Osteoblast (primary cell): ENCODE measurements at places on chromosomes 1 and 21.

DNA sequence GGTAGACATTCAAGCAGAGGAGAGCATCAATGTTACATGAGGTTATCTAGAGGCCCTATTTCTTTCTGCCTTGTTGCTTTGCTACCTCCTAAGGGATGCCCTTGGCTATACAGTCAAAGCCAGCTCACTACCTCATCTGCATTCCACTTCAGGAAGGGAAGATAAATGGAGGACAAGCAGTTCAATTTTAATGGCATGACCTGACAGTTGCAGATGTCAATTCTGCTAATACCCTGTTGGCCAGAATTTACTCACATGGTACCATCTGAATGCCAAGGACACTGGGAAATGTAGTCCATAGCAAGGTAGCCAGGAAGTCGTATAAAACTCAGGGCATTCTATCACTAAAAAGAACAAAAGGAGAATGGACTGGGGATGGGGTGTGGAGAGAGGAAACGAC lies 31.5 kb downstream of the PALMD start:
- no peak for DNase-seq

DNA sequence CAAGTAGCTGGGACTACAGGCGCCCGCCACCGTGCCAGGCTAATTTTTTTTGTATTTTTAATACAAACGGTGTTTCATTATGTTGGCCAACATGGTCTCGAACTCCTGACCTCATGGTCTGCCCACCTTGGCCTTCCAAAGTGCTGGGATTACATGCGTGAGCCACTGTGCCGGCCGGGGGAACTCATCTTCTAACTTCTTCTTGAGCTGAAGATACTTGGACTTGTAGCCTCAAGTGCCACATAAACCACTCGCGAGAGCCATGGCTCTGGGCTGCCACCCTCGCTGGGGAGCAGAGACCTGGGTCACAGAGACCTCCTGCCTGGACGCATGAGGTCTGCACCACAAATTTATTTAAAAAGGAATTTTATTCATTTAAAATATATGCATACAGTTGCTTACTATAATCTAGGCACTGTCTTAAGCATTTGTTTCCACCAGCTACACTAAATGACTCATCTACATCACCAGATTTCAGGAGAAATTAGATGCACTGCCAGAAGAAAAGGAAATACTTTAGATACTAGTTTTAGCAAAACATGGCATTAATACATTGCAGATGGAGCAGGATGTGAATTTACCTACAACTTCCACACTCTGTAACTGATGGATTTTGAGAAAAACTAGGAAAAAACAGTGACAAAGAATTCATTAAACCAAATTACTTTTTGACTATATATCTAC lies 29.9 kb upstream of the PUM1 start:
- peak; percentile 78 for DNase-seq

DNA sequence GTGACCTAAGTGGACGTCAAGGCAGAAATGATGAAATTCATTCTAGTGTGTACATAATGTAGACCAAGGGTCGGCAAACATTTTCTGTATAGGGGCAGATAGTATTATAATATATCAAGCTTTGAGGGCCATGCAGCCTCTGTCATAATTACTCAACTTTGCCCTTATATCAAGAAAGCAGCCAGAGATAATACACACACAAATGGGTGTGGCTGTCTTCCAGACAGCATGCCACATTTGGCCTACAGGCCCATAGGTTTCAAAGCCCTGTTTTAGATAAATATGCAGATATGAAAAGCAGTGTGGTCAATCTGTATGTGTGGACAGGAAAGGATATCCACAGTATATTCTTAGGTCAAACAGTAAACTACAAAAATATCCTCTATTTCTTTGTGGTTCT lies 320.1 kb upstream of the FMN2 start:
- DNase-seq = no peak

DNA sequence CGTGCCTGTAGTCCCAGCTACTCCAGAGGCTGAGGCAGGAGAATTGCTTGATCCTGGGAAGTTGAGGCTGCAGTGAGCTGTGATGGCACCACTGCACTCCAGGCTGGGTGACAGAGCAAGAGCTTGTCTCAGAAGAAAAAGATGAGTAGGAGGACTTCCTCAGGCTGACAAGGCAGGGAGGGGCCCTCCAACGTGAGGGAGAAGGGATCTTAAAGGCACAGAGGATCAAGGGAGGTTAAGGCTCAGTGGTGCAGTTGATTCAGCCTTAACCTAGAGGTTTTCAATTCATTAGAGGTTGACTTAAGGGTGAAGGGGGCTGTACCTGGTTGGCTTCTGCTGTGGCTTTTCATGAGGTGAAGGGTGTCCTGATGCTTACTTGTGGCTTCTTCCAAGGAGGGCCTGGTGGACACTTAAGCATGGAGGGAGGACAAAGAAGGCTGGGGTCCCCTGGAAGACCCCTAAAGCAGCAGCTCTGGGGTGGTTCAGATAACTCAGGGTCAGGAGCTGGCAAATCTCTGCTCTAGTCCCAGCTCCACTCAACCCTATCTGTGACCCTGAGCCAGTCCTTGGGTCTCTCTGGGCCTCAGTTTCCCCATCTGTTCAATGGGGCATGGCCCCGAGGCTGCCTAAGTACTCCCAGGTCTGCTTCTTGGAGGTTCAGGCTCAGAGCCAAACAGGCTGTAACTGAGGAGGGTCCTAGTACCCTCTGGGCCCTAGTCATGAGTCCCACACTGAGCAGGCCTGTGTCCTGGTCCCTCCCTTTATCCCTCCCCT lies 6.3 kb downstream of the EXTL1 start:
- peak; percentile 81 for DNase-seq

GRCh38 chr21:46253610-46254124 lies 25.1 kb upstream of the LSS start:
- no peak for DNase-seq

DNA sequence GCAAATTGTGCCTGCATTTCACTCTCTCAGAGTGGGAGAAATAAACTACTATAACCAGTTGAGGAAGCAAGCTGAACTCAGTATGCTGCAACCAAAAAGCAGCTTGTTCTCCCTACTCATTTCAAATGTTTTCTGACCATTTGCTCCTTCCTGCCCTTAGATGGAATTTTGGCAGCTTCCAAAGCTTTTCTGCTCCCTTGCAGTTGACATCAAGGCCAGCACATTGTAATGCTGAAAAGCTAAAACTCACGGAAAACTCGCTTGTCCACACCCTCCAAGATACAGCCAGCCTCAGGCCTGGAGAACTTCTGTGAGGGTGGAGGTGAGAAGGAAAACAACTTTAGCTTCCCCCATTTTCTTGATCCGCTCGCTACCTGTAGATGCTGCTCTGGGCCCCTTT lies 5.0 kb upstream of the CHML start:
- no peak for DNase-seq

- no peak for DNase-seq
These were observed 139.5 kb upstream of the SAMSN1 start for GRCh38 chr21:14685568-14685967.

- DNase-seq = peak; percentile 3
These were observed 31.6 kb downstream of the EEIG2 start for GRCh38 chr1:108591466-108591865.

DNA sequence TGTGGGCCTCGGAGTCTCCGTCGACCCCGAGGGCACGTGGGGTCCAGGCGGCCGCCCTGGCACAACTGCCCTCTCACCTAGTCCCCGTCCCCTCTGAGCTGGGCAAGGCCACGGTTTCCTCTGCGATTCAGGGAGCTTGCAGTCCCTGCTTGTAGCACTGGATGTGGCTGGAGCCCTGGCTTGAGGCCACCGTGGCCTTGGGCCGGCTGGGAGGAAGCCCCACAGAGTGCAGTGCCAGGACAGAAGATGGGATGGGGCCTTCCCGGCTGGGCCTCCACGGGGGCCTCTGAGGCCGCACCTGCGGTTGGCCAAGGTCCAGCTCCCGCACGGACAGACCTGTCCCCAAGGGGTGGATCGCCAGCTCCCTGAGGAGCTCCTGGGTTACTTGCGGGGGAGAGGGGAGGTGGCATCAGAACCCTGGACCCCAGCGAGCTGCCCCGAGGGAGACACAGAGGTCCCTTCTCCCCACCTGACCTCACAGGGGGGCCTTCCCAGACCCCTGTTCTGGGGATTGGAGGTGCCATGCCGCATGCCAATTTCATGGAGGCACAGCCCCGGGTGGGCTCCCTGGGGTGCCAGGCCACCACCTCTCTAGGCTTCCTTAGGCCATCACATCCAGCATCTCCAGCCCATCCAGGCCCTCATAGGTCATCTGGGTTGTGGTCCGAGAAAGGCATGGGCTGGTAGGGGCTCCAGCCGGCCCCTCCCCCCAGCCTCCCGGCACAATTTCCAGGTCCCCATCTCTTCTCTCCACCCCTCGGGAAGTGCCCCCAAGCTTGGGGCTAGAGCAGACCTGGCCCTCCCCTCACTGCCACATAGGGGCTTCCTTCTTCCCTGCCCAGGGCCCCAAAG lies 80.8 kb downstream of the MORN1 start:
- peak; percentile 91 for DNase-seq

DNA sequence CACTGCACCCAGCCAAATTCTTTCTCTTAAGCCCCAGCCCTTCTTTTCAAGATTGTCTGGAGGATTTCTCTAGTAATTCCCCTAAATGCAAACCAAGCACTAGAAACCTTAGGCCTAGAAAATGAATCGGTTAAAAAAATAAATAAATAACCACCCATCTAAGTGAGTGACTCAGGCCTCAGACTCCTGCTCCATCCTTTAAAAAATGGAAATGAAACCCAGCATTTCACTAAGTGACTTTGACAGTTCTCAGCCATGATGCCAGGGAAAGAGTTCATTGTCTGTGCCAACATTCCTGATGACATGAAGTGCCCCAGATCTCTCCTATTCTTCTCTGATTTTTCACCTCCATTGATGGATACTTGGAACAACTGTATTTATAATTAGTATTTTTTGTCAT lies 415.2 kb upstream of the DAB1 start:
- no peak for DNase-seq

GRCh38 chr1:80384959-80385358 lies 1378.4 kb upstream of the ADGRL4 start:
- no peak for DNase-seq

DNA sequence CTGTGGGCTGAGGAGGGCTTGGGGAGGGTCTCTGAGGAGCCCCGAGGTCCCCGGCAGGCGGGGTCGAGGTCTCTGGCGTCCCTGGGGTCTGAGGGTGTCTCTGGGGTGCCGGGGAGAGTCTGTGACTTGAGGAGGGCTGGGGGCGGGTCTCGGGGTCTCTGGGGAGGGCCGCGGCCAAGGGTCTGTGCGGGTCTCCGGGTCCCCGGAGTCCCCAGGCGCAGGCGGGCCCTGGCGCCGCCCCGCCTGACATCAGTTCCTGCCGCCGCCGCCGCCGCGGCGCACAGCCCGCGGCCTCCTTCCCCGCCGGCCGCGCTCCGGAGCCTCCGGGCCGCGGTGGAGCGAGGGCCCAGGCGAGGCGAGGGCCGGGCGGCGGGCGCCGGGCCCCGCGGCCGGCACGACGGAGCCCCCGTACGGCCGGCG lies at the start of gene PLEKHM2:
TSS of gene PLEKHM2 (plus strand) at position 279 of the 420 bp plus-strand sequence. CDS start 239 bp downstream, outside the sequence.
- peak; percentile 95 for DNase-seq

DNA sequence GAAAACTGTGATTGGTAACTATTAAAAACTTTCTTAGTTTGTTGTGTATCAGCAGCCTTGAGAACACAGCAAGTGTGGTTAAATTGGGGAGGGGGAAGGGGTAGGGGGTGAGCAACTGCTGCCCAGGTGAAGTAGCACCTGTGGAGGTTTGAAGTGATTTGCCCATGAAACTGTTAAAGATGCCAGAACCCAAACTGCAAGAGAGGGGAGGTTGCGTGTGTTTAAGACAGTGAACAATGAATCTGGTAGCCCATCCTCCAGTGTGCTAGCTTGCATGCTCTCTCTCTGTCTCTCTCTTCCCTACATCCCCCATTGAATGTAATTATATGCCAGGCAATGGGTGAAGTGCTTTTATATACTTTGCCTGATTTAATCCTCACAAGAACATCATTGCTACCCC lies 154.7 kb downstream of the RUNX1 start:
- no peak for DNase-seq

DNA sequence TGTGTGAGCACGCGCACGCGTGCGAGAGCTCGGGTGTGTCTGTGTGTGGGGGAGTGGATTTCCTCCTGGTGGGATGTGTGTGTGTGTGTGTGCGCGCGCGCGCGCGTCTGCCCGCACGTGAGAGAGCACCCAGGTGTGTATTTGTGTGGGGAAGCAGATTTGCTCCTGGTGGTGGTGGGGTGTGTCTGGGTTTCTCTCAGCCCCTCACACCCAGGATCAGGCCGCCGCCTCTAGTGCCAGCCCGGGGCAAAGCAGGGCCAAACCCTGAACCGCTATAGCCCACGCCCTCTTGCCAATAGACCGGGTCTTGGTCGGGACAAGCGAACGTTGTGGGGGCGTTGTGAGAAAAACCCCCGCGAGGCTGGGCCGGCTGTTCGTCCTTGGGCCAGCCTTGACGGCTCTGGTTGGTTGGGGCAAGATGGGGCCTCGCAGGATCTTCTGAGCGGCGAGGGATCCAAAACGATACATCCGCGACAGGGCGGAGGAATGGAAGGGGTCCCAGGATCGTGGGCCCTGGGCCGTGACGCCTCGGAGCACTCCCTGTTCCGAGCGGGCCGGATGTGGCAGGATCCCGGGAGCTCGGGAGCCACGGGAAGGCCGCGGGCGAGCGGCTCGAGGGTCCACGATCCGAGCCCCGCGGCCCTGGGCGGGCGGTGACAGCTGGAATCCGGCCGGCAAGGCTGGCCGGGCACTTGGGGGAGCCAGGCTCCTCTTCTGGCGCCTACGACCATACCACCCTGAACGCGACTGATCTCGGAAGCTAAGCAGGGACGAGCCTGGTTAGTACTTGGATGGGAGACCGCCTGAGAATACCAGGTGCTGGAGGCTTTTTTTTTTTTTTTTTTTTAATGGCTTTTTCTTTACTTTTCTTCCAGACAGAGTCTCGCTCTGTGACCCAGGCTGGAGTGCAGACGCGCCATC lies 68.2 kb downstream of the RNF187 start:
- DNase-seq = no peak

GRCh38 chr1:38138498-38139233 lies 92.1 kb upstream of the POU3F1 start:
- peak; percentile 99 for DNase-seq

DNA sequence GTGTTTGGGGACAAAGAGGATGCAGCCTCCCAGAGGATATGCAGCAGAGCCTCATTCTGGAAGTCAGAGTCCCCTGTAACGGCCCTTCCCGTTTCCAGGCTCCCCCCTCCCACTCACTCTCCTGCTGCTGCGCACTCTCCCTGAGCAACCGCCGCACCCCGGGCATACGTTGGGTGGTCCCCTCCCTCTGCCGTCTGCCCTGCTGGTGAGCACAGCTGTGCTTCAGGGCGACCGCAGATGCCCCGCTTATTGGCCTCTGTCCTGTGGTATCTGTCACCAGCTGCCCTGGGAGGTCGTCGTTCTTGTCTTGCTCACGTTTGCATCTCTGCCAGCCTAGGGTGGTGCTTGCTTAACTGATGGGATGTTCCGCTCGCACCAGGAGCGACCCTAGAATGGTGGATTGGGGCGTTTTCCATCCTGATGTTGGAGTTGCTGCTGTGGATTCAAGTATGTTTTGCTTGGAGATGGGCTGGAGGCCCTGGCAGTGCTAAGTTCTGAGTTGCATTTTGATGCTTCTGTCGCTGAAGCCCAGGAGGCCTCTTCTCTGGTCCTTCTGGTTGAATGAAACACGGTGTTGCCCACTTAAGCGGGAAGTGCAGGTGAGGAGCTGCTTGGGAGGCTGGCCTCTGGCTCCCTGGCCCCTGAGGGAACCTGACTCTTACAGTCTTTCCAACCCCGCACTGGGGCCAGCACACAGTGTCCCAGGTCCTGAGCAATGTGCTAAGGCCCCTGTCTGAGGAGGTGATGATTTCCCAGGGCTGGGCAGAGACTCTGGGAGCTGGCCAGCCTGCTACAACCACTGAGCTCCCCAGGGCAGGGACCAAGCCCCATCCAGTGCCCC lies 3.2 kb downstream of the TMEM201 start:
- peak; percentile 61 for DNase-seq
